ENCODE measurements at places on chromosomes 13 and 19.

- DNase-seq: no peak
Observed at GRCh38 chr19:5680084-5680436, 256 bp downstream of the MICOS13 start.

DNA sequence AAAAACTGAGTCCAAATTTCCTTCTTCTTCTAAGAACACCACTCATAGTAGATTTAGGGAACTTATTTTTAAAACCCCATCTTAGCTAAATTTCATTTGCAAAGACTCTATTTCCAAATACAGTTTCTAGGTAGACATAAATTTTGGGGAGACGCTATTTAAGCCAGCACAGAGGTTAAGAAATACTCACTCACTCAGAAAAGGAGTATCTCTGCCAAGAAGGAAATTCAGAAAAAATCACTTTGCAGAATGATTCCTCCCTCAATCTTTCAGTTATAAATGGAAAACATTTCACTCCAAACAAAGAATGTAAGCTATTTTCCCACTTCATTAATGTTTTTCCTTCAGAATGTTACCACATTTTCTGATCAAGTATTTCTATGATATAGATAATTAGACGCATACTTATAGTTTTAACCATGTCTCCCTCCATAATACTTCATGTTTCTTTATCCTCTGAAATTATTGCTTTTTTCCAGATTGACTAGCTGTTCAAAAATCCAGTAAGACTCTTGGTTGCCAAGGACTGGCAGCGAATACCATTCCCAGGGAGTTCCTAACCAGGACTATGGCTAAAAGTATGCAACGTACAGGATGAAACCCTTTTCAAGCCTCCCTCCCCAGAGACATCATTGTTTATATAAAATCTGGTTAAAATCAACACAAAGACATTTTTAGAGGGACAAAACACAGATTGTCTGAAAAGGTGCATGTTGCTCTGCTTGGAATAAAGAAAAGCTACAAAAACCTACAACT is 52.5 kb upstream of the RXFP2 start:
- no peak for DNase-seq

DNA sequence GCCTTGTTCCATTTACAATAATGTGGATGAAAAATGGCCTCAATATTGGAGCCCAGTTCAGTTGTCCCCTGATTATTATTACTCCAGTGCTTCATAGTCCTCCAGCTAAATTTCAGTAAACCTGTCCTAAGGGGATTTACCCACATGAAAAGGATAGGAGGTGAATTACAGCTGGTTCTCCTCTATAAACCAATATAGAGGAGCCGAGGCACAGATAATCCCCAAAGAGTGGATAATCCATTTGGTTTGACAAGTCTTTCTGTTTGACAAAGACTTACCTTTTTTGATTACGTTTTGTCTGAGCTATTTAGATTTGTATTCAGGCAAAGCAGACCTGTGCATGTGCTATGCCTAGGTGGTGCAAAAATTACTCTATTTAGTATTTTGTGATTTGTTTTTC is 2.7 kb downstream of the CNMD start:
- no peak for DNase-seq

- no peak for DNase-seq
Observed at GRCh38 chr19:7520131-7521051, 2.0 kb upstream of the MCOLN1 start.

GRCh38 chr19:44957526-44957925 is 2.3 kb downstream of the CLPTM1 start:
- no peak for DNase-seq

- DNase-seq: no peak
Observed at GRCh38 chr19:3783660-3784584, 2.3 kb downstream of the MATK start.
